CD4-positive, alpha-beta T cell treated with Interleukin-17A for 1 hour (primary cell): ENCODE measurements at places on chromosomes 3 and 15.

- peak; percentile 52 for DNase-seq
Observed at GRCh38 chr3:71584394-71585011, 975 bp upstream of the FOXP1 start.

DNA sequence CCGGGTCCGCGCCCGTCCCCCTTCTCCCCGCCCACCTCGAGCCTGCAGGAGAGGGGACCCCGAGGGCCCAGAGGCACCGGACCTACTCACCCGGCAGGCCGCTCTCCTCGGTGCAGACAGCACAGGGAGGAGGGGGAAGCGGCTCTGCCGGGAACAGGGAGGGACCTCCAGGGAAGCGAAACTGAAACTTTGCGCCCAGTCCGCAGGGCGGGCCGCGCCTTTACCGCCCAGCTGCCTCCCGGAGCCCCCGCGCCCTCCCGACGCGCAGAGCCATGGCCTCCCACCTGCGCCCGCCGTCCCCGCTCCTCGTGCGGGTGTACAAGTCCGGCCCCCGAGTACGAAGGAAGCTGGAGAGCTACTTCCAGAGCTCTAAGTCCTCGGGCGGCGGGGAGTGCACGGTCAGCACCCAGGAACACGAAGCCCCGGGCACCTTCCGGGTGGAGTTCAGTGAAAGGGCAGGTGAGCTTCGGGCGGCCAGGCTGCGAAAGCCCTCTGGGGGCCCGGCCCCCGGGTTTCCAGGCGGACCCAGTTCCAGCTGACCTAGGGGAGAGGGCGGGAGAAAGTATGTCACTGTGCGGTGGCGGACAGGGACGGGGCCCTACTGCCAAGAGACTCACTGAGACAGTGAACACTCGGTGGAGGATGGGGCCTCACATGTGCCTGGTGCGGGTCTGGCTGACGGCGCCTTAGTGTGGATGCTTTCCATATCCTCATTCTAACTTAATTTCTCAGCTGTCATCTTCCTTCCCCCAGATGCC is at the start of the genes DTX3L and PARP9:
Gene DTX3L, plus strand, starts transcription at position 184 of the 758 bp plus-strand sequence. Its CDS starts 89 bp downstream, at position 273.
Gene PARP9, minus strand, starts transcription at position 146 of the 758 bp plus-strand sequence. CDS start 4,680 bp downstream, outside the sequence.
- peak; percentile 81 for DNase-seq

DNA sequence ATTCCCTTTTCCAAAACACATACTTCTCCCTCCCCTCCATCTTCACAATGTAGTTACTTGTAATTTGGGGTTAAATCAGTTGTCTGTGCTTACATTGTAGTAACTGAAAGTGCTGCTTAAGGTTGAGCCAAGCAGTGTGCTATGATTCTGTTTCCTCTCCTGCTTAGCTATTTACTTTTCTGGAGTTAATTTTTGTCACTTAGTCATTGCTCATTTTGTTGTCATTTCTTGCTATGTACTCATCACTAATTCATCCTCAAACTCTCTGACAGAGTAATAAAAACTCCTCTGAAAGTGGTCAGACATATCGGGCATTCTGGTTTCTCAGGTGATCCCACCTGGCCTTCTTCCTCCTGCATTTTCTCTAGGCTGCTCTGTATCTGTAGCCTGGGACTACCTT is 80.7 kb downstream of the PPARG start:
- DNase-seq: no peak

DNA sequence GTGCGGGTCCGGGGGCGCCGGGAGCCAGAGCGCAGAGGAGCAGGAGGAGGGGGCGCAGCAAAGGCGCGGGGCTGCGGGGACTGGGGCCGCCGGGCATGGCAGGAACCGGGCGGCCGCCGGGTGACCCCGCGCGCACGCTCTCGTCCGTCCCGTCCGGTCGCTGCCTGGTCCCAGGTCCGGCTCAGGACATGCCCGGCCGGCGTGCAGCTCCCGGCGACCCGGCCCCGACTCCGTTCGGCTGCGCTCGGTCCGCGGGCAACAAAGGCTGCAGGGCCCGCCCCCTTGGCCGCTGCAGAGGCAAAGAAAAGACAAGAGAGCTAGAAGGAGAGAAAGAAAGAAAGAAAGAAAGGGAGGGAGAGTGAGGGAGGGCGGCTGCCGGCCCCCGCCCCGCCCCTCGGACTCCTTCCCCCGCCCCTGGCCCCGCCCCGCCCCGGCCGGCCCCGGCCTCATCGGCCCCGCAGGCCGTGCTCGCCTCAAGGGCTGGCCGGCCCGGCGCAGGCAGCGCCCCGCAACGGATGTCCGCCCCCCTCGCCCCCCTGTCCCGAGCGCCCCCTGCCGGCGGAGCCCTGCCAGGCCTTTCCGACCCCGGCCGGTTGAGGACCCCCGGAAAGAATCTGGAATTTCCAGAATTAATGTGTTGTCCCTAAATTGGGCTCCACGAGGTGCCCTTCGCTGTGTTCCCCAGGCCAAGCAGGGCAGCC is at the start of gene ADAMTS7:
Gene ADAMTS7, minus strand, starts transcription at position 341 of the 701 bp plus-strand sequence. Its CDS starts 244 bp downstream, at position 97.
- DNase-seq: peak; percentile 41

DNA sequence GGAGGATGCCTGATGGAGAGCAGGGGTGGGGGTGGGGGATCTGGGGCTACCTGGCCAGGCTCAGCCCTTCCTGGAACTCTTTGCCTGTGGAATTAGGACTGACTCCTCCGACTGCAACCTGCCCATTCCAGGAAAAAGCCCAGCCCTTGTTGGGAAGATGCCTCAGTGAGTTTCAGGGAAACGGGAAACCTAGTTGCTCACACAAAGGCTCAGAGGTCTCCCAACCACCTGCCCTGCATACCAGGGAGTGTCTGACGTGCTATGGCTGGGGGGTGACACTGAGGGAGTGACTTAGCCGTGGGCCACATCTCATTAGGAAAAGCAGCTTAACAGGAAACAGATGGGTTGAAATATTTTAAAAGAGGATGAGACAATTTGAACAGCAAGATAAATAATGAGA is 27.9 kb downstream of the CYP8B1 start:
- DNase-seq: no peak

- no peak for DNase-seq
Observed at GRCh38 chr3:123116116-123116515, 49.3 kb downstream of the PDIA5 start.

GRCh38 chr3:197038679-197039462 is 9.3 kb upstream of the MELTF start:
- DNase-seq: no peak

GRCh38 chr3:64238971-64239667 is 13.9 kb upstream of the PRICKLE2 start:
- DNase-seq: no peak

DNA sequence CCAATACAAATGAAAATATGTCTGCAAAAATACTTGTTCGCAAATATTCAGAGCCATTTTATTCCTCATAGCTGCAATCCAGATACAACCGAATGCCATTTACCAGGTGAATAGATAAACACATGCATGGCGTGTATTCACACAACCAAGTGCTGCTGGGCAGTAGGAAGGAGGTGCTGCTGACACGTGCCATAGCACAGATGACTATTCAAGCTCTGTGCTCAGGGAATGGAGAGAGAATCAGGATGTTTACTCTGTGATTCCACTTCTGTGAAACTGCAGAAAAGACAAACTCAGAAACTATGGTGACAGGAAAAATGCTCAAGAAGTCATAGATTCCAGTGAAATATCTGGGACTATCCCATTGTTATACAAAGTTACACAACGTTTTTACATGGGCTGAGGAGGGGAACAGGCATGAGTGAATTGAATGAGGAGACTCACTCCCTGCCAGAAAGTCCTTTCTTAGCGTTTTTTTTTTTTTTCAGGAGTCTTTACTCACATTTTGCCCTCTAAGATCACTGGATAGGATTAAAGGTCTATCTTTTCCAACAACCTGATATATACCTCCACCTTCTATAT is 152.9 kb upstream of the NDN start:
- no peak for DNase-seq

DNA sequence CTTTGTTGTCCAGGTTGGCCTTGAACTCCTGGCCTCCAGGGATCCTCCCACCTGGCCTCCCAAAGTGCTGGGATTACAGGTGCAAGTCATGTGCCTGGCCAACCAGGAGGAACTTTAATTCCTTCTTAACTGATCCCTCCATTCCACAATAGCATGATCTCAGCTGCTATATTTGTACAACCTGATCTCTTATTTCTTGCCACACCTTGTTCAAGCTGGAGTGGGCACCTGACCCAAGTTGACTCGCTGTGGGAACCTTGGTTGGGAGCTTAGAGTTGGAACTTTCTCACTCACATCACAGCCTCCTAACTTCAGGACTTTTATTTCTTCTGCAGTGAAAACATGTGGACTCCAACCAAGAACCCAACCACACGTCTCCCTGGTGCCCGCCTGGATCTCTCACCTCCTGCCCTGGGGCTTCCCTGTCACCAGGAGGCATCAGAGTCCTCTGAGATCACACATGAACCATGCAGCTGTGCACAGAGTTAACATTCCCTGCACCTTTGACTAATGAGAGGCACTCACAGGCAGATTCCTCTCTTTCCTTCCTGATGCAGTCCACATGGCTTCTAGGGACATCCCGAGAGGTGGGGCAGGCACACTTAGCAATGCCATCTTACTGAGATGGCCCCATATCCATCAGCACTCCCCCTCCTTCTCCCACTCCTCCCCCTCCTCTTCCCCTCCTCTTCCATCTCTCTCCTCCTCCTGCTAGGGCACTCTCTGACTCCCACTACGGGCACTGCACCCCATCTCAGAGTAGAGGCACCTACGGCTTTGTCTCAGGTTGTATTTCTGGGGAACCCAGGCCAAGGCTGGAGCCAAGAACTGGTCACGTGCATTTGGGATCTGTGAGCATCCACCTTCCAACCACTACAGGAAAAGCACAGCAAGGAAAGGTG is 9.7 kb upstream of the CYFIP1 start:
- DNase-seq: no peak

GRCh38 chr15:63025460-63025859 is 17.1 kb upstream of the TPM1 start:
- no peak for DNase-seq

- no peak for DNase-seq
Observed at GRCh38 chr3:2826453-2826852, 283.7 kb downstream of the IL5RA start.

- DNase-seq: no peak
Observed at GRCh38 chr3:78621061-78621716, 1146.6 kb downstream of the ROBO1 start.

DNA sequence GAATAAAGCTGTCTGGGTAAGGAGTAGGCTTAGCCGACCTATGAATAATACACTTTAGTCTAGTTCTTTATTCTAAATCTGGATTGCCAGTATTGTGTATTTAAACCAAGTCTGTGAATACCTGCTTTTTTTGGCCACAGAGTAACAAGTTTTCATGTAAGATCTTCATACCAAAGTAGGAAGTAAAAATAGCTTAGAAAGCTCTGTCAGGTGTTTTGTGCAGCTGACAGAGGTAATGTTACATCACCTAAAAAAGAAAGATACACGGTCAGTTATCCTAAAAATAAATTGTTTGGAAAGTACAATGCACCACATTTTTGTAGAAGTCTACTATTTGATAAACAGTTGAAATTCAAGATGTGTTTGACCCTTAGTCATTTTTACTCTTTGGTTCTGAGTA is 16.5 kb downstream of the CALML4 start:
- no peak for DNase-seq

DNA sequence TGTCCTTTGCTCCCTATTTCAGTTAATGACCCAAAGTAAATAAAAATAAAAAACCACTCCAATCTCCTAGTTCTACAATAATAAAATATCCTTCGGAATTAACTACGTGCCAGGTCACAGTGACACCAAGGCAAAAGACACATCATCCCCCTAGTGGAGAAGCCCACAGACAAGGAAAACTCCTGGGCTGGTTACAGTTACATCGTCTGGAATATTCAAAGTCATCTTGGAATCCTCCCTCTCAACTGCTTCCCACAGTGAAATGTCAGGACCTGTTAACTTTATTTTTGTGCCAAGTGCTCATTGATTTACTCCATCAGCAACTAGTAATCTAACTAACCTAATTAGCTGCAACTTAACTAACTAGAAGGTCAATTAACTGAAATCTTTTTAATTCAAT is 349.3 kb downstream of the MAGI1 start:
- no peak for DNase-seq

- no peak for DNase-seq
Observed at GRCh38 chr15:97490429-97490828, 470.1 kb upstream of the ARRDC4 start.

DNA sequence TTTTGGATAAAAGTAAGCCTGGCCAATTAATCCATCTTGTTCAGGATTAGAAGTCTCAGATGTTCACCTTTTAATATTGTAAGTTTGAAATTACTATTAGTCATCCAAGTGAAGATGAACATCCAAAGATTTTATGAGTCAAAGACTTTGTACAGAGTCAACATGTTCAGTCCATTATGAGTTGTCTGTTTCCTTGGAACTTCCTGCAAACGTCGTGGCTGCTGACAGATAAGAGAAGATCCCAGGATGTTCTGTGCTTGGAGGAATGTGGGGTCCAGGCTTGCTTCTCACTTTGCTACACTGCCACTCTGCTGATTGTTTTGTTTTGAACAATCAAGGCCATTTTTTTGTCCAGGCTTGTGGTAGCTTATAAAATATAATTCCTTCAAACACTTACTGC is 74.3 kb upstream of the SLCO2A1 start:
- DNase-seq: no peak

DNA sequence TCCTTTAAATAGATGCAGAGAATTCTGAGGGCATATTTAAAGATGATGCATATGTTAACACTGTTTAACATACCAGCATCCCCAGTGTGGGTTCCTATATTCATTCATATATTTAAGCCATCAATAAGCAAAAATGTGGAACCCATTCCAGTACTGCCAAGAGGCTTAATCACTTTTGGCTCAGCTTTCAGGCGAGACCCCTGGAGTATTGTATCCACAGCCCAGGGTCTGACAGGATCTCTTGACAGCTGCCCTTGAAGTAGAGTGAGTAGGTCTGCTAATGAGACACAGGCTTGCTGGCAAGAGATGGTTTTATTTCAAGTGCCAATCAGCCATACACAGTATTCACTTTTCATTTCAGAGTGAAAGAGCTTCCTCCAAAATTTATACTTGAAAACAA is 367.3 kb downstream of the OCA2 start:
- DNase-seq: no peak

GRCh38 chr15:26550880-26551279 is 222.0 kb downstream of the GABRB3 start:
- DNase-seq: no peak

GRCh38 chr3:71874618-71875017 is 89.7 kb upstream of the PROK2 start:
- no peak for DNase-seq

DNA sequence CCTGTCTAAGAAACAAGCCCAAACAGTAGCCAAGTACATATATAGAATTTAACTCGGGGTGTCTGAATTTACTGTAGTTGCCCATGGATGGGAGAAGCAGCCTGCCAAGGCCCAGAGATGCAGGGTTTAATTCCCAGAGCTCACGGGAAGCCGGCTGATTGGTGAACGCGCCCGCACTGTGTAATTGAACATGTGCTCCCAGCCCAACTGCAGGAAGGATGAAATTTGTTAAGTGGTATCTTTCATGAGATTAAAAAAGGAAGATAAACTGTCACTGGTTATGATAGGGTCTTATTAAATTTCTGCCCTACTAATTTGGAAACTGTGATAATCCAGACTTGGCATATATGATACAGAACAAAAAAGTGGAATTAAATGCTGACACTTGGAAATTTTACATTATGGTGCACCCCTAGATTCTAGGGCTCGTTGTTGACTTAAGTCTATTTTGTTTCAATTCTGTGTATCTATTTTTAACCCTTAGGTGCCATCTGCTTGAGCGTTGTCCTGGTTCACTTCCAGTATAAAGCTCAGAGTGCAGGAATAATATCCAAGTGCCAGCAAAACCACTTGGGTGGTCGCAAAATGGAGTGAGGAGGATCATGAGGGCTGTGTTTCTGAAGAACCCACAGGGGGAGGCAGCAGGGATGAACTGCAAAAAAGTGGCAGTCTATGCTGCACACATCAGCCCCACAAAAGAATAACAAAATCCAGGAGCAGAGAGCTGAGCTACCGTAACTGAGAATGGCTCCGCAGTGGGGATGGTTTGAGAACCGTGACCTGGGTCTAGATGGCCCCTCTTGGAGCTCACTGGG is 13.8 kb upstream of the TMC3 start:
- no peak for DNase-seq

- DNase-seq: no peak
Observed at GRCh38 chr3:182999767-183000166, 19.4 kb upstream of the DCUN1D1 start.
